NCI-H524 treated with DMSO at 0.1 percent for 48 hours (cell line): ENCODE measurements at places on chromosomes 16 and 17.

DNA sequence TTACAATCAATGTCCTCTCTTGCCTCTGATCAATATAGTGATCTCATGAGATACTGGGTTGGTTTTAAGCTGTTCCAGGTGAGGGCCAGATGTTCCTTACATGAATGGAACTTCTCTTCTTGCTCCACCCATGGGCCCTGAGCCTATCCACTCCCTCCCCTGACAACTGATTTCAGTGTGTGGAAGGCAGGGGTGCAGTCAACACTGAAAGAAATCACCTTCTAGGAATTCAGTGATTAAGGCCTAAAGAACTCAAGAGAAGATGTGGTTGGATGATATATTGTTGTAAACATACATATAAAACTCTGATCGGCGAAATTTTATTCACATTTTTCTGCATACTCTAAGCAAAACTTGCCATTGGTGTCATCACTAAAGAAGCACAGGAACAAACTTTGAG is 6.7 kb upstream of the GOSR2 start:
- DNase-seq = no peak

- no peak for DNase-seq
These were observed 1.6 kb upstream of the WFIKKN2 start for GRCh38 chr17:50833510-50834428.

- no peak for DNase-seq
These were observed 143.3 kb upstream of the LHX1 start for GRCh38 chr17:36793976-36794375.

GRCh38 chr16:80066805-80067580 is 466.5 kb upstream of the MAF start:
- no peak for DNase-seq

DNA sequence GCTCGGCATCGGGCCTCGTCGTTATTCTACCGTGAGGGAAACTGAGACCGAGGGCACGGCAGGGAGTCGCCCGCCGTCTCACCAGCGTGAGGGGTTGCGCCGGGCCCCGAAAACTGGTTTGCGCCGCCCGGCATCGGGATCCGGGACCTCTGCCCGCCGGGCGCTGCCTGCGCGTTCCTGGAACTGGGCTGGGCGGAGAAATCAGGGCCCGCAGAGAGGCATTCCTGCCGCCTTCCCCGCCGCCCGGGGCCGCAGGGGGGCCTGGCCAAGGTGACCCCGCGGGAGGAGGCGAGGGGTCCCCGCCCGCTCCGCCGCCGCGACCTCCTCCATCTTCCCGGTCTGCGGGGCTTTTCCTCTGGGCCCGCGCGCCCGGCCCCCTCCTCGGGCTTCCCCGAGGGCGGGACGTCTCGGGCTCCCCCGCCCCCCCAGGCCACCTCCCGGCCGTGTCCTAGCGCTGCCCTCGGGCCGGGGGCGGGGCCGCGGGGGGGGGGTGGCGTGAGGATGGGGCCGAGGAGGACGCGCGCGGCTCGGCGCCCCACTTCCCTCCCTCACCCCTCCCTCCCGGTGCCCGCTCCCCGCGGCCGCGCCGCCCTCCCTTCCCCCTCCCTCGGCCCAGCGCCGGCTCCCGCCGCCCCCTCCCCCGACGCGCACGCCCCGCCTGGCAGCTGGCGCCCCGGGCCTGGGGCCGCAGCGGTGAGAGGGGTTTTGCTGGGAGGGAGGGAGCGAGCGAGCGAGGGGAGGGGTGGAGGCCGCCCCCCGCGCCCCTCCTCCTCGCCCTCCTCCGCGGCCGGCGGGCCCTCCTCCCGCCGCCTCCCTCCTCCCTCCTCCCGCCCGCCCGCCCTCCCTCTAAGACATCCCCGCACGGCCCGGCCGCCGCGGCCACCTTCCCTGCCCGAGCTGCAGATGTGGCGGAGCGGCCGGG is at the start of gene GLIS2:
GLIS2 (plus strand) TSS at position 882 of the 922 bp plus-strand sequence. CDS start 16,214 bp downstream, outside the sequence.
- no peak for DNase-seq

GRCh38 chr17:66348584-66349165 is 46.3 kb downstream of the PRKCA start:
- peak; percentile 79 for DNase-seq

DNA sequence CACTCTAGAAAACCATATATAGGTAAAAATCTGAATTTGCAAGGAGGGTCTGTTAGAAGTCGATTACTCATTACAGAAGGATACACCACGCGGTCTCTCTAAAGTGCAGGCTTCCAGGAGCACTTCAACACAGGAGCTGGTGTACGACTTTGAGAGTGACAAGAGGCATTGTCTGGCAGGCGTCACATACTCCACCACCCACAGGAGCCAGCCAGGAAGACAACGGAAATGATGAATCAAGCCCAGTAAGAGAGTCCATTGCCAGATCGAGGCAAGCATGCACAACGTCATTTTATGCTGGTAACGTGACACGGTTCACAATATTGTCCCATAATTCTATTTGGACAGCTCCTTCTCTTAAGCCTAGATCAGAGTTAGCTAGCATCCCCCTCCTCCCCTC is 15.0 kb upstream of the CACNG4 start:
- DNase-seq = no peak

DNA sequence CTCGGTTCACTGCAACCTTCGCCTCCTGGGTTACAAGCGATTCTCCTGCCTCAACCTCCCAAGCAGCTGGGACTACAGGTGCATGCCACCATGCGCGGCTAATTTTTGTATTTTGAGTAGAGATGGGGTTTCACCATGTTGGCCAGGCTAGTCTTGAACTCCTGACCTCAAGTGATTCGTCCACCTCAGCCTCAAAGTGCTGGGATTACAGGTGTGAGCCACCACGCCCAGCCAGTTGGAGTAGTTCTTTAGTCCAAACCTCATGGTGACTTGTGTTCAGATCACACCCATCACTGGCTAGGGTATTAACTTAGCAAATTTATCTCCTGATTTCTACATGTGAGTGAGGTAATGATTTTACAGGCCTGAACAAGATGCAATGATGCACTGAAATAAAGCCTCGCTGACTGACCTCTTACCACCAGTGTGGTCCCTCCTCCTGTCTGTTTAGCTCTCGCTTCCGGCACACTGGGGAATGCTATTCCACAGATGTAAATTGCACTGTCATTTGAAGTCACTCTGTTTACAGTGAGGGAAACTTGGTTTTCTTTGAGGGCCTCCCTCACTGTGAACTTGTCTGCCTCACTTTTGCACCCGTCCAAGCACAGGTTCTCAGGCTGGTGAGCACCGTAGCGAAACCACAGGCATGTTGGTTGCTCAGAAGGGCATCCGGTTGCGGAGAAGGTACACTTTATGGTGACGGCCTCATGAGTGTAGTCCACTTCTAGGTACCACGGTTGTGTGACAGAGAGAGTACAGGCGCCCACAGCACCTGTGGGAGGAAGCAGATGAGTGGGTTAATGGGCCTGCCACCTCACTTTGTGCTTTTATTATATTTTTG is 5.5 kb downstream of the IGSF6 start:
- no peak for DNase-seq

DNA sequence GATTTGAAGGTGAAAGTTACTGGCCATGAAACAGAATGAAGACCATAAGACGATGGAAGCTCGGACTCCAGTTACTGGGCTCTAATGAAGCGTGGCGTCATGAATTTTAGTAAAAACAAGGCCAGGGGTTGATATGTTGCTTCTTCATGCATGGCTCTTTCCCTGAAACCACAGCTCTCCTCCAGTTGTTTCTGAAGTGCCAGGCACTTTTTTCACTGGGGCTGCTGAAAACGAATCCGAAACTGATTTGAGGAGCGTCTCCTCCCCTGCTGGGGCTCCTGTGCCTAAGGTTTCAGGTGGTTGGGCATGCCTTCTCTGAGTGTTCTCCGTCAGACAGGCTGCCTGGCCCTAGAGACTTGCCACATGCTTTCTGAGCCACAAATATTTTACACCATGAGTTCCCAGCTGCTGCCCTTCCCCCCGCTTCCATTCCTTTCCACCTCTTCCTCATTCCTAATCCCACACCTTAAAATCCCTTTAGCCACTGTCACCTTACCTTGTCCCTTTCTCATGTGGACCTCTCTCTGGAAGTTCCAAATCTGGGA is 3.7 kb upstream of the MYL4 start:
- DNase-seq = no peak
